Dermis blood vessel endothelial cell (primary cell): ENCODE measurements at places on chromosomes 4 and X. TPM values are rescaled to one million over a fixed set of nuclear protein-coding genes. Genes with fewer than 3 reads are reported as not detected.

The CT45A1 gene
- not detected in 2 replicates for total RNA-seq

The CSN1S1 gene
- 0.09 TPM in 1 of 2 replicates, not detected in the other for total RNA-seq

The RTL3 gene
- not detected in 2 replicates for total RNA-seq

The THOC2 gene
- 74.5 and 78.5 TPM in 2 replicates for total RNA-seq

The KLHL2 gene
- 35.6 and 45.3 TPM in 2 replicates for total RNA-seq

The DGKK gene
- total RNA-seq = not detected in 2 replicates

The PRDM8 gene
- total RNA-seq = 1.2 TPM in 2 replicates

The ZBTB49 gene
- 4.0 and 4.1 TPM in 2 replicates for total RNA-seq

DNA sequence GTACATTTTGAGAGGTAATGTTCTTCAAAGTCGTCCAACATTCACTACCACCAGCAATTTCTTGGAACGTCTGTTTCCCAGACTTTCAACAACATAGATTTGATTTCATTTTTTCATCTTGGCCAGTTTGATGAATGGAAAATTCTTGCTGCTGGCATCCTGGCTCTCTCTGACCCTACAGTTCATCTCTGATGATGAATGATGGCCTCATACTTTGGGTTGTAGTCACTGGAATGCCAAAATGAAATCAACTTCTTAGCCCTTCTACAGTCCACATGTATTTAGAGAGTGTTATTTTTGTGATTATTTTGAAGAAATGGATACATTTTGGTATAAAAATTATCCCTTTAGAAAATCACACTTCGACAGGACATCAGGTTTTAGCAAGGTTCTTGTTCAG is 8.8 kb downstream of the CHST7 start:
- peak; percentile 41 for DNase-seq

DNA sequence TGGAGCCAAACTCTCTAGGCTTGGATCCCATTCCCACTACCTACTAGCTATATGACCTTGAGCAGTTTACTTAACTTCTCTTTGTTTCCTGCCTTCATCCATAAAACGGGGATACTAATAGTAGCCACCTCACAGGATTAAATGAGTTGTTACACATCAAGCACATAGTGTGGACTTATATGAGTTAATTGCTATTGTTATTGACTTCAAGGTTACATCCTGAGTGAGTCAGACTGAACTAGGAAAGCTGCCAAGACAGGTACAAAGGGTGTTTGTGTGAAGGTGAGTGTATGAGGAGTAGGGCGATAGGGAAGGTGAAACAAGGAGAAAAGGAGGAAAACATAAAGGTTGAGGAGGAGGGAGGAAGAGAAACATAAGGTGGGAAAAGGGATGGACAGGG is 32.2 kb downstream of the TFDP3 start:
- DNase-seq = no peak

GRCh38 chr4:78691971-78692821 is 84.0 kb upstream of the BMP2K start:
- no peak for DNase-seq

DNA sequence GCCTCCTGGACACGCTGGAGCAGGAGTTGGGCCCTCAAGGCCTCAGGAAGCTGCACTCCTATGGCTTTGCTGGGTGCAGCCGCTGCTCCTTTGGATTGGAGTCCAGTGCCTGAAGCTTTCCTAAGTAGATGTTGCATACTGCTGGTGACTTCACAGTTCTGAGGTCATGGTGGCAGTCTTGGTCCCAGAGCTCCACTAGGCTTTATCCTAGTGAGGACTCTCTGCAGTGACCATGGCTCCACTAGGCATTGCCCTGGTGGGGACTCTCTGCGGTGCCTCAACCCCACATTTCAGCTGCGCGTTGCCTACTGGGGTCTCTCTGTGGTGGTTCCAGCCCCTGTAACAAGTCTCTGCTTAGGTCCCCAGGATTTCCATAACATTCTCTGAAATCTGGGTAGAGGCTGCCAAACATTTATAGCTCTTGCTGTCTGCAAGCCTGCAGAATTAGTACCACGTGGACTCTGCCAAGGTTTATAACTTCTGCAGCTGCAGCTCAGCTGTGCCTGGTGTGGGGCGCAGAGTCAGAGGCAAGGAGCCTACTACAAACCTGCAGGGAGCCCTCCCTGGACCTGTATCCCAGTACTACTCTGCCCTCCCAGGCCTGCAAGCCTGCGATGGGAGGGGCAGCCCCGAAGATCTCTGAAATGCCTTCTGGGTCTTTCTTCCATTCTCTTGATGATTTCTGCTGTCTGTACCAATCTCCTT is 46.0 kb upstream of the NFKB1 start:
- no peak for DNase-seq

DNA sequence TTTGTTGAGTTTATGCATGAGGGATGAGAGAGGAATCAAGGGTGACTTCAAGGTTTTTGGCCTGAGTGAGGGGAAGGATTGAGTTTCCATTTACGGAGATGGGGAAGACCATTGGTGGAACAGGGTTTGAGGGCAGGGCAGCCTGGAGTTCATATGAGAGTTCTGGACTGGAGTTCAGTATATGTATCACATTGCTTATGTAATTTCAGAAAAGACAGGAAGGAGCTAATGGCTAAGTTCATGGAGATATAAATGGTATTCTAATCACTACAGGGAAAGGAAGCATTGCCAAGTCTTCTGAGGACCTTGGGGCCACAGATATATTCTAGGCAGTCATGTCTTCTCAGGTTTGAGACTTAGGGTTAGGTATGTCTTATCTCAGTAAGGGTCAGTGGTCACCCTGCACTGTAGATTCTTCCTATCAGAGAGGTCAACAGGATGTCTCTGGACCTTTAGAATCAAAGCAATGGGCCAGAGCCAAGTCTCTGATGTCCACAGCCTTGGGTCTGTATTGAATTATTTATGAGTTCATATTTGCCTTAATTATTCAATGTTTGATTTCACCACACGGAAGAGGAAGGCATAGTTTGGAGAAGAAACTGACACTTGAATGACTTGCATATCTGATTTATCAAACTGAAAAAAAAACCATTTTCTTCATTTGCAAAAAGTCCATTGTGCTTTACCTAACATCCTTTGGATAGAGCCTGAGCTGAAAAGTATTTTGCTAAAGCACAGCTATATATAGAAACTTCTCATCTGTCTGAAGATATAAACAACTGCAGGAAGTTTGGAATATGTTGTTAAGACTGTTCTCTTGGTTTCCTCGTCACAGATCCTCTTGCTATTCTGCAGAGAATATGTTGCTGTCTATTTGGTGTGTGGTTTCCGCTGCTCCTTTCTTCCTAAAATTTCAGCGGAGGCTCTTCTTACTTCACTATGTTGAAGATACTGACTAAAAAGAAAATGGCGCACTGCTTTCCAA is 139.5 kb downstream of the PDGFRA start:
- no peak for DNase-seq

GRCh38 chrX:41152221-41152620 is 67.0 kb downstream of the USP9X start:
- DNase-seq = no peak

- DNase-seq = no peak
These were observed 101.4 kb downstream of the GLRA2 start for GRCh38 chrX:14630733-14631132.

DNA sequence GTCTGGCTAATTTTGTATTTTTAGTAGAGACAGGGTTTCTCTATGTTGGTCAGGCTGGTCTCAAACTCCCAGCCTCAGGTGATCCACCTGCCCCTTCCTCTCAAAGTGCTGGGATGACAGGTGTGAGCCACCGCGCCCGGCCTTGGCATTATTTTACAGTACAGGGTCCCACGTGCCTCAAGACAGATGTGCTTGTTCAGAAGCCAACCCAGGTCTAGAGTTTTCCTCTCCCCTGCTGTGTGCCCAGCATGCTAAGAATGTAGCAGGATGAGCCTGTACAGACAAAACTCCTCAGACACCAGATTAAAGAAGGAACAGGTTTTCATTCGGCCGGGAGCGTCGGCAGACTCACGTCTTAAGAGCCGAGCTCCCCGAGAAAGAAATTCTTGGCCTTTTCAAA is 42.2 kb downstream of the CRLF2 start:
- DNase-seq = no peak

DNA sequence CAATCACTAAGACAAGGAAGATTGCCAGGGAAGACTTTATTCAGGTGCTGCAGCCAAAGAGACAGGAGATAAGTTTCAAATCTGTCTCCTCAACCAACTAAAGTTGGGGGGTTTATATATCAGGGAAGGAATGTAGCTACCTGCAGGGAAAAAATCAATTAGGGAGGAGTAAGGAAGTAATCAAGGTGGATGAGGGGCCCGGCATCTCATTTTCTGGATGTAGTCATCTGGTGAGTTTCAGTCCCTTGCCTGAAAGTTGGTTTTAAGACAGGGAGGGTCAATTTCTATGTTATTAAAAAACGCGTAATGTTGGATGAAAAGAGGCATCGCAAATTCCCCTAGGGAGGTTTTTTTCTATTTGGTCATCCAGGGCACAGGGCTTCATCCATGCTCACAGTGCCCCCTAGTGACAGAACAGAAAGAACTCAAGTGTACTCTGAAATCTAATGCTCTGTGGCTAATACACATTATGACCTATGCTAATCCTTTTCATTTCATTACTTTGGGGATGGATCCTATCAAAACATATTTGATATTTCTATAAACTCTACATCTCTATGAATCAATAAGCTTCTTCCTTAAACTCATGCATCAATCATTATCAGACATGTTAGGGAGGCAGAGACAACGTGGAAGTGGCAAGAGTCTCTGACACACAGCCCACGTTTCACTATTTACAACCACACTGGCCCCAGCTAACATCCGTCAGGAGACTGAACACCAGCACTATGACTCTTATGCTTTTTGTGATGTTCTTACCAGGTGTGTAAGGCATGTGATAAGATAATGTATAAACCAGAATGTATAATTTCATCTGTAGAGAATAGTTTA is 1577.0 kb upstream of the TENM3 start:
- peak; percentile 33 for DNase-seq

DNA sequence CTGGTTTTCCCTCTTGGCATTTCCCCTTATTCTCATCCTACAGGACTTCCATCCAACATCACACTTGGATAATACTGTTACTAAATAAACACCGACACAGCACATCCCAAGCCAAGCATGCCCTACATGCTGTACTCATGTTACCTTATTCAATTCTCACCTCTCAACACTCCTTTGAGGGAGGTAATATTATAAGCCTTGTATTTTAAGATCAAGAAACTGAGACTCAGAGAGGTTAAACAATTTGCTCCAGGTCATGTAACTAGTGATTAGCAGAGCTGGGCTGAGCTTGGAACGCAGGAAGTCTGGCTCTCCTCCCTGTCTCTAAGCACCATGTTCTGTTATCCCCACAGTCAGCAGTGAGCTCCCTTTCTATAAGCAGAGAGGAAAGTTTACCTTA is 333.6 kb upstream of the IGFBP7 start:
- no peak for DNase-seq

DNA sequence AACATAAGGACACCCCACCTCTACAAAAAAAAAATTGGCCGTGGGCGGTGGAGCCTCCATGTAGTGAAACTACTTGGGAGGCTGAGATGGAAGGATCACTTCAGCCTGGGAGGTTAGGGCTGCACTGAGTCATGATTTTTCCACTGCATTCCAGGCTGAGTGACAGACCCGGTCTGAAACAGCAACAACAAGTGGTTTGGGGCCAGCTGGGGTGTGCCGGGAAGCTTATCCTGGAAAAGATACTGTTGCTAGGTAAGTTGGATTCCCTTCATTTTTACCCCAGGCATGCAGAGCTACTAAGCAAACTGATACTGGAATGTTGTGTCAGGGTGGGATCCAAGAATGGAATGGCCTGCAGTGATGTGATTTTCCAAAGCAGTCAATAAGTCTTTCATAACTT is 57.0 kb downstream of the XAGE2 start:
- no peak for DNase-seq

DNA sequence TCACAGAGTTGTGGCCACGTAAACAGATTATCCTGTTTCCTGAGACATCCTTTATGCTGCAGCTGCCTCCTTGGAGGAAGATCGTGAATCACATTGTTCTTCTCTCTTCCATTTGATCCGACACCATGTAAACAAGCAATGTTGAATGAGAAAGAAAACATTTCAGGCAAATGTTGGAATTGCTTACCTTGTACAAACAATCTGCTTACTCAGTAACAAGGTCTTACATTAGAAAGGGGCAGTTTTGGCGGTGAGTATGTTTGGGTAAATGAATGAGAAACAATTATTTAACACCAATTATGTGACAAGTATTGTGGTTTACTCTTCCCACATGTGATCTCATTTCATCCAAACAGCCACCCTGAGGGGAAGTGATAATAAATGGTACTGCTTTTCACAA is 637.8 kb downstream of the RAB28 start:
- no peak for DNase-seq

GRCh38 chr4:135201081-135201480 is 999.5 kb upstream of the PABPC4L start:
- no peak for DNase-seq

DNA sequence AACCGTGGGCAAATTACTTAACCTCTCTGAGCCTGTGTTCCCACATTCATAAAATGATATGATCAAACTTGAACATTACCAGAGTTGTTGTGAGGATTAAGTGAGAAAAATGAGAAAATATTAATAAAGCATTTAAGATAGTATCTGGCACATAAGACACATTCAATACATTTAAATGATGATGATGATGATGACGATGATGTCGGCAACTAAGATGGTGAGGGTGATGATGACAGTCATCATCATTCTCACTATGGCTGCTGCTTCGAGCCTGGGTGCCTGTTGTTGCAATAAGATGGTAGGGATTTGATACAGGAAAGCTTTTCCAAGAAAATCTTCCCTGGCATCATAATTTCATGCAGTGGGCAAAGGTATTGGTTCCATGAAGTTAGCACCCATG is 11.1 kb downstream of the TMEM164 start:
- DNase-seq = no peak

- no peak for DNase-seq
These were observed 283.2 kb downstream of the DCHS2 start for GRCh38 chr4:154208424-154208823.

- DNase-seq = no peak
These were observed 954.3 kb downstream of the PCDH7 start for GRCh38 chr4:31674313-31674947.

DNA sequence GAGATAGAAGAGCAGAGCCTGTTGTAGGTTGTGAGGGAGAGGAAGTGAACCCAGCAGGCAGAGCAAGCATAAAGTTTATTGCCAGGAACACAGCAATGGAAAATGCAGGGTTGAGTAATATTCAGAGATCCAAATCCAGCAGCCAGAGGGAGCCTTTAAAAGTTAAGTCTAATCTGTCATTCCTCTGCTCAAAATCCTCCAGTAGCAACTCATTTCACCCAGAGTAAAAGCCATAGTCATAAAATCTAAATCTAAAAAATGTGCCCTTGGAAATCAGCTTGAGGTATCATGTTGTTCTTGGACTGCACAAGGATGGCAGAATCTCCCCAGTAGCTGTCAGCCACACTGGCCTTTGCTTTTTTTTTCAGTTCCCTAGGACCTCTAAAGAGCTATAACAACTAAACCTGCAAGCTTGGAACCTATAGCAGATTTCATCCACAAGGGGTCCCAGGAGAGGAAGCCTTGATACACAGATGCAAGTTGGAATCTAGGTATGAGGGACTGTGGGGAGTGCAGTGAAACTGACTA is 62.9 kb upstream of the FRAS1 start:
- peak; percentile 65 for DNase-seq

DNA sequence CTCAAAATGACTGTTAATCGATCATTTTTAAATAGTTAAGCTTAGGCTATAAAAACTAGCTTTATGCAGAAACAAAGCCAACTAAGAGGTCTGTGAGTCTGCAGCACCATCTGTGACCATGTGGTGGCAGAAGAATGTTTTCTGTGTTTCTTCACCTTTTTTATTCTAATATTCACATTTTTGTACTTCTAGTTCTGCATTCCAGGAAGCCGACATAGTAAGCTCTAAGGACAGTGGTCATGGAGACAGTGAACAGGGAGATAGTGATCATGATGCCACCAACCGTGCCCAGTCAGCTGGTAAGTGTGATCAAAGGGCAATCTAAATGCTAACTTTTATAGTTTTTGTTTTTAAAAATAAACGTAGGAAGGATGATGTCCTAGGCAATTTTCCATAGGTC is 5.6 kb downstream of the PCDH10 start:
- DNase-seq = peak; percentile 61
